ENCODE measurements at places on chromosomes 11 and 22. TPM values are rescaled to one million over a fixed set of nuclear protein-coding genes. Genes with fewer than 3 reads are reported as not detected.

TEX54 gene
- not detected for total RNA-seq

DNA sequence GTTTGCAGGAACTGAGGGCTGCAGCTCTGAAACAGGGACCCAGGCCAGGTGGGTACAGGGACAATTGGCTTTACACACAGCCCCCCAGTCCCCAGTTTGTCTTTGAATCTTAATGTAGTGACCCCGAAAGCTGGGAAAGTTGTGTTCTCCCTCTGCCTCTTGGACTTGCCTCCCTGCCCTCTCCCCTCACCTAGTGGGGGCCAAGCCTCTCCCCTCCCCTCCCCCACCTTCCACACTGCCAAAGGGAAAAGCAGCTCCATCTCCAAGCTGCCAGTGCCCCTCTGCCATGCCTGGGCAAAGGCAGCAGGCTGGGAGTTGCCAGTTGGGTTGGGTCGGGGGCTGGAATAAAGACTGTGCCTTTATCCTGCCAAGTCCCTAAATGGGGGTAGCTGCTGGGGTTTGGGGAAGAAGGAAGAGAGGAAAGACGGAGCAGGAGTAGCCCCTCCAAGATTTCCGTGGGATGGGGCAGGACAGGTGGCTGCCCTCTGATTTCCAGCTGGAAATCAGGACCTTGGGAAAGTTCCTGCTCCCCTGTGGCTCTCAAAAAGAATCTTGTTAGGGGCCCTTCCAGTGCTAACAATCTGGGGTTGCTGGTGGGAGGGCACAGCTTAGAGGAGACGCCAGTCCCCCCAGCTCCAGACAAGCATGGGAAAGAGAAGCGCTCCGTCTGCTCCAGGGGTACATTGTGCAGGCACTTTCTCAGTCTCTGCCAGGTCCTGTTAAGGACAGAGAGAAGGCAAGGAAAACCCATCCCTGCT lies 2.8 kb upstream of the CLCF1 start:
- no peak for DNase-seq

DNA sequence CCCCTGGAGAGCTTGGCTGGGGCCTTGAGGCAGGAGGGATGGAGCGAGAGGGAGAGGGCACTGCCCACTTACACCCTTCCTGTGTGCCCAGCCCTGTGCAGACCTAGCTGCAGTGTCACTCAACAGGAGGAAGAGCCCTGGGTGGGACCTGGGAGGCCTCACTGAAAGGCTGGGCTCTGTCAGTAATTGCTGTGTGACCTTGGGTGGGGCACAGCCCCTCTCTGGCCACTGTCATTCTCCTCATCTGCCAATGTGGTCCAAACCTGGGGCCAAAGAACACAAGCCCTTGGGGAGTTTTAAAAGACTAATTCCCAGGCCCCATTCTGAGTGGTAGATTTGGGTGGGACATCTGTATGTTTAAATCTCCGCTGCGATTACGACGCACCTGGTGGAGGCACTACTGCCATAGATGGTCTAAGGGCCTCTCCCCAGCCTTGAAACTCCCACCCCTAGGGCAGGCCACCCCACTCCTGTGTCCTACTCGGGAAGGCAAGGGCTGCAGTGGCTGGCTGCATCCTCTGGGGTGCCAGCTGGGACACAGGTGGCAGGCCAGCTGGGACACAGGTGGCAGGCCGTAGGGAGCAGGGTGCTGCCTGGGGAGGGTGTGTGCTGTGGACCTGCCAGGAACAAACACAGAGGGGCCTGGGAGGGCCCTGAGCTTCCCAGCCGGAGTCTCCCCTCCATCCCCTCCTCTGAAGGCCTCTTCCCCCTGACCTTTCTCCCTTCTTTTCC lies 12.3 kb upstream of the SOX10 start:
- no peak for DNase-seq

DNA sequence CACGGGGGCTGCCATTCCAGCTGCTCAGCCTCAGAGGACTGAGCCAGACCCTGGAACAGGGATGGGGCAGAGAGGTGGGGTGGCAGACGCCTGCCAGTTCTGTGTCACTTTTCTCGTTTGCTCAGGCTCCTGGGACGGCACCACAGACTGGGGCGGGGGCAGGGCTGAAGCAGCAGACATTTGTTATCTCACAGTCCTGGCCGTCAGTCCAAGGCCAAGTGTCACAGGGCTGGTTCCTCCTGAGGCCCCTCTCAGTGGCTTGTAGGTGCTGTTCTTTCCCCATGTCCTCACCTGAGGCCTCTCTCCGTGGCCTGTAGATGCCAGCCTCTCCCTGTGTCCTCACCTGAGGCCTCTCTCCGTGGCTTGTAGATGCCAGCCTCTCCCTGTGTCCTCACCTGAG lies 24.7 kb downstream of the TPCN2 start:
- DNase-seq: no peak

ART5 gene
- not detected for total RNA-seq

GRCh38 chr11:114556135-114556534 lies 3.5 kb downstream of the NXPE1 start:
- no peak for DNase-seq

- DNase-seq: no peak
These were observed 25.8 kb downstream of the TNRC6B start for GRCh38 chr22:40203572-40203971.
